ENCODE measurements at places on chromosomes 6 and 20.

DNA sequence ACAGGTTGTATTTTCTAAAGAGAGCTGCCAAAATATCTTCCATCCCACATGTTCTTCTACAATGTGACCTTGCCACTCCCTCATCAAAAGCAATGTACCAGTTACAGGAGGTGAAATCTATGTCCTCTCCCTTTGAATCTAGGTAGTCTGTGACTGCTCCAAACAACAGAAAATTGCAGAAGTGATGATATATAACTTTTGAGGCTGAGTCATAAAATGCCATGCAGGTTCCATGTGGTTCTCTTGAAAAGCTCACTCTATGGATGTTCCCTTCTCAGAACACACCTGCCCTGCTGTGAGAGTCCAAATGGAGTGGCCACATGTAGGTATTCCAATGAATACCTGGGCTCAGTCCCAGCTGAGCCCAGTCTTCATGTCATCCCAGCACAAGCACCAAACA is 16.9 kb upstream of the PHIP start:
- no peak for DNase-seq

DNA sequence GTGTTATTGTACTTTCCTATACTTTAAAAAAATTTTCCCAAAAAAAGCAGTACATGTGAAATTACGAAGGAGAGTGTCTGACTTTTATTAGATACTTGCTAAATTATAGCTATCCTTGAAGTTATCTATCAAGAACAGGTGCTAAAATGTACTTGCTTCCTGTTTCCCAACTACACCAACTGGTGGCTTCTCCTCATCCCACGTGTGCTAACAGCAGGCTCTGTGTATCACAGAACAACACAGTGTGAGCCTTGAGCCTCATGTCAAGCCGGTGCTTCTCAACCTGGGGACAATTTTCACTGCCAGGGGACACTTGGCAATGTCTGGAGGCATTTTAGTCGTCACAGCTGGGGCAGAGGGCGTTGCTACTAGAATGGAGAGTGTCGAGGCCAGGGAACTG is 36.2 kb upstream of the CDYL start:
- DNase-seq: no peak

- no peak for DNase-seq
Observed at GRCh38 chr20:38838326-38838725, 32.8 kb downstream of the PPP1R16B start.

DNA sequence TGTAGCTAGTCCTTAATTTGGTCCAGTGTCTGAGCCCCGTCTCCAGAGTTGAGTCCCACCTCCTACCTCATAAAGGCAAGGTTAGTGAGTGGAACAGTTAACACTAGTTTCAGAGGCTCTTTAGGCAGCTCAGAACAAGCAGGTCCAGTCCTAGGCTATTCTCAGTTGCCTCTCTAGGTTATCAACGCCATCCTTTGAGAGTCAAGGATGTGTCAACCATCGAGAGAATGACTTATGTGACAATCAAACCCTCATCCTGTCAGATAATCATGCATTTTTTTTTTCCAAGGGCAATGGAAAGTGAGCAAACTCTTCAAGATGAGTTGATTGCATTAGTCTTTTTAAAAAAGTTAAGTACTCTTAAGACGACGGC is 64.0 kb upstream of the TXNDC5 start:
- no peak for DNase-seq

DNA sequence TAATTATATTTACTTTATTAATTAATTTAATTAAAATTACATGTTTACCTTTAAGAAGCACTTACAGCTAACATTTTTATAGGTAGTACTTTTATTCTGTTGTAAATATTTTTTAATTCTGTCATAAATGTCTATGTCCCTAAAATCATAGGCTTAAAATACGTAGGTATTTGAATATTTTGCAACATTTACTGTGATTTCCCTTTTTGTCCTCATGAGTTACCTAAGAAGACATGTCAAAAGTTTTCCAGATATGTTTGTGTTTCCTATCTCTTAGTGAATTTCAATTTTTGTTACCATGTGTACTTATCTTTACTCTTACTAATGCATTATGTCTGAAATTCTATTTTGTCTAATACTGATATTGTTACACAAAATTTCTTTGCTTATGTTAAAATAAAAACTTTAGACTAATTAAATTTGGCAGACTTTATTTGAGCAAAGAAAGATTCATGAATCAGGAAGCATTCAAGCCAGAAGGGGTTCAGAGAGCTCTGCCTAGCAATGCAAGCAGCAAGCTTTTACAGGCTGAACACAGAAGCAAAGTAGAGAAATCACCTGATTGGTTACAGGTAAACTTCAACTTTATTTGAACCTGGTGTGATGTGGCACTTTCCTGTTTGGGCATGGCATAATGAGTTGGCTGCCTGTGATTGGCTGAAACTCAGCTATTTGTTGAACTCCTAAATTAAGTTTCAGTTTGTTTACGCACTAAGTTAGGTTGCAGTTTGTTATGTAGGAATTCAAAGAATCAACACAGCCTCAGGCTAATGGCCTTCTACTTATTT is 123.2 kb upstream of the TMEM170B start:
- DNase-seq: no peak

- DNase-seq: no peak
Observed at GRCh38 chr6:37011656-37012378, 6.4 kb downstream of the FGD2 start.

- DNase-seq: no peak
Observed at GRCh38 chr6:137878486-137879285, 11.6 kb downstream of the TNFAIP3 start.

DNA sequence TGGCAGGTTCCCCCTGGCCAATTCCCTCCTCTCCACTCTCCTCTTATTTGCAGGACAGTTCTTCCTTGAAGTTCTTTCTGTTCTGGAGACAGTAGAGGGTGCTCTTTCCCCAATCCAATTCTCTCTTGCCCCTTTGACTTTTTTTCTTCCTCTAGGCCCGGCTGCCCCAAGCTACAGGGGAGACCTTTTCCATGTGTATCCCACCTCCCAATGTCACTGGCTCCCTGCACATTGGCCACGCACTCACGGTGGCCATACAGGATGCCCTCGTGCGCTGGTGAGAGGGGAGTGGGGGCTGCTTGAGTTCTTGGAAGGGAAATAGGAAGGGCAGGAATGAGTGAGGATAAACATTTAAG is 1.5 kb downstream of the VARS2 start:
- no peak for DNase-seq

DNA sequence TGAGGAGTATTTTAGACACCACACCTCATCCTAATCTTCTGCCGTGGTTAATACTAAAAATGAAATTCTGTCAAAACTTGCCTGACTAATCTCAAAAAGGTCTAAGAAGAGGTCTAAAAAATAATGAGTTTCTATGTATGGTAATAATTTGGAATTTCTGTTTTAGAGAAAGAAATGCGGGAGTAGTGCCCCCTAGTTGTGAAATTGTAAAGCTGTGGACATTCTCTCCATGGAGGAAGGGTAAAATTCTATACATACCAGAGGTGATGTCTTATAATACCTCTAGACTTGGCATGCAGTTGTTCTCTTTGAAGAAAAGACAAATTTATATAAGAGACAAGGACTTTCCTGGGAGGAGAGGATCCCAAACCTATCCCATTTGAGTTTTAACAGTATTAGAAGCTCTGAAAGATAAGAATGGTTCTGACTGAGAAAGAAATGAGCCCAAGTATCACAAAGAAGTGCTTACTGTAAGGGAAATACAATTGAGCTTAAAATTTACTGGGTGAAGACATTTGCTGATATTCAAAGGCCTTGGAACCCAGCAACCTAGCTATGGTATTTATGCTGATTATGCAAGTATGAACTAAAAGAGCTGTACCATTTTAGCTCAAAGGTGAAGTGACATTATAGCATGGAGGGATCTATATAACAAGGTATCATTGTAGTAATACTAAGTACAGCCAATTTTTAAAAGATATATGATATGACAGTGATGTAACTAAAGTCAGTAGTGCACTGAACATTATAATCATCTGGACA is 5.1 kb upstream of the EPHA7 start:
- no peak for DNase-seq

DNA sequence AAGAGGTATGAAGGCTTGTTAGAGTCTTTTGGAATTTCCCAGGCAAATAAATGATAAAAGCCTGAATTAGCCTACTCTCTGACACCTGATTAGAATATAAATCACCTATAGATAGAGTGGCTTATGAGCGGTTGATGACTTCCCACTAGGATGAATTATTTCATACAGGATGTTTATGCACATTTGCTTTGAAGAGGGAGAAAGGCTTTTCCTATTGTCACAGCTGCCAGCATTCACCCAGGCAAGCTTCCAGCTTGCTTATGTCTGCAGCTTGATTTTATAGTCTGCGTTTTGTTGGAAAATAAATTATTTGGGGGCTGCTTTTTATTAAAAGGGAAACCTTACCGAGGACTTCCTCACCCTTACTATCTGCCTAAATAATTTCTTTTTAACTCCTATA is 51.3 kb upstream of the EIF2S2 start:
- DNase-seq: no peak

All from NCI-H1930 (cell line).